ENCODE measurements at places on chromosomes 16 and 17.

DNA sequence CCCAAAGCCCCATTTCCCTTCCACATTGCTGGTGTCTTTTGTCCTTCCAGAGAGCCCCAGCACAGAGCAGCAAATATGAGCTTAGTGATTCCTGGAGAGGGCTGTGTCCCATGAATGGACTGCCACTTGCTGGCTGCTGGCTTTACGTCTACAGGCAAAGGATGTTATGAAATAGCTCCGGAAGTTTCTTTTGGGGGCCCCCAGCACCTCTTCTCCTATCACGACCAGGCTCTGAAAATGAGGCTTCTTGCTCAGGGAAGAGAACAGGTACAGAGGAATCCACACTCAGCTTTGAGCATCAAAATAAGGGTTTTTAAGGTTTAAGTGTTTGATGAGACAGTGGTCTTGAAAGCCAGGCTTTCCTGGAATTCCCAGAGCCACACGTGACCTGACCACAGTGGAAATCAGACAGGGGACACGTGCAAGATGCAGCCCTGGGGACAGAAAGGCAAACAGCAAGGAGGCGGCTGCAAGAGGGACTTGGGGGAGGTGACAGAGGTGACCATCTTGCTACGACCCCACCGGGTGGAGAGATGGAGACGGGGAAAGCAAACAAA lies 58.1 kb downstream of the ZDHHC7 start:
- DNase-seq: no peak

- DNase-seq: no peak
Measured at GRCh38 chr17:70888324-70888723, 719.0 kb downstream of the KCNJ2 start.

GRCh38 chr16:75064403-75065148 lies 52.0 kb downstream of the LDHD start:
- no peak for DNase-seq

DNA sequence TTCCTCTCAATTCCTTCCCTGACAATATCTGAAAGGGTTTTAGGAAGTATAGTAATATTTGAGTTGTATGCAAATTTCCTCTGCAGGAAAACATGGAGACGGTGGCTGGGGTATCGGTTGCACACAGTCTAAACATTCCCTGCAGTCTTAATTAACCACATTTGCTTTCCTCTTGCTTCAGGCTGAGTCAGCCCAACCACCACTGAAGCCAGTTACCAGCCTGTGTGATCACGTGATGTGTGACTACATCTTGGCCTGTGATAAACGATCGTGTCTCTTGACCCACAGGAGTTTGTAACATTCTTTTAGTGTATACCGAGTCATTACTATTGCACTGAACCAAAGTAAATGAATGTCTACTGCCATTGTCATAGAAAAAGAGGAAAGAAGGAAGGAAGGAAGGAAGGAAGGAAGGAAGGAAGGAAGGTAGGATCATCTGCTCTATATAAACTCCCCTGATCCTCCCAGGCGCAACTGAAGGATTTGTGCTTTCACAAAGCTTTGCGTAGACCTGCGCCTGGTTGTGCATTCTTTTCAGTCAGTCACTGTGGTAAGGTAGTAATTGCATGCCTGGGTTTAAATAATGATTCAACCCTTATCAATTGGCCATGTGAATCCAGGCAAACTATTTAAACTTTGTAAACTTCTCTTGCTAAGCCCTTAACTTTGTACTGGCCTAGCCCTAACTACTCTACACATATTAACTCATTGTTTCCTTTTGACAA lies 280.6 kb upstream of the SALL1 start:
- peak; percentile 21 for DNase-seq

DNA sequence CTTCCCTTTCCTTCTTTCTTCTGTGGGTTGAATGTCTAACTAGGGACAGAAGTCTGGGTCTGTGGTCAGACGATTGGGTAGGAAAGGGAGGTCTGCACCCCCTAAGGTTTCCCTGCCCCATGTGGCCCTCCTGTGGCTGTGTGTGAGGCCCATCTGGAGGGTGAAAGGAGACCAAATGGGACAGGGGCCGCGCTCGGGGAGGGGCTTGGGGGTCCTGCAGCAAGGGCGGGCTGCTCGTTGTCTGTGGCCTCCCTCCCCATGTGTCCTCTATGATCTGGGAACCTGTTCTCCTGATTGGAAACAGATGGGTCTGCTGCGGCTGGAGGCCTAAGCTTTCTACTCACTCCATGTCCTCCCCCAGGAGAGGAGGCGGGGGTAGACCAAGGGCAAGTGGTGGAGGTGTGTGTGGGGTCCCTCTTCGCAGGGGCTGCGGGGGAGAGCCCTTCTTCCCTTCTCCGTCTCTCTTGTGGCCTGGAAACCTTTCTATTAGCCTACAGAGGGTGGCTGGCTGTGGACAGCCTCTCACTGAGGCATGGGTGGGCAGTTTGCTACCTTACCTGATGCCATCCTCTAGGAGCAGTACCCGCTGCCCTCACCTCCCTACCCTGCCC lies 18.6 kb downstream of the IGFBP4 start:
- no peak for DNase-seq

DNA sequence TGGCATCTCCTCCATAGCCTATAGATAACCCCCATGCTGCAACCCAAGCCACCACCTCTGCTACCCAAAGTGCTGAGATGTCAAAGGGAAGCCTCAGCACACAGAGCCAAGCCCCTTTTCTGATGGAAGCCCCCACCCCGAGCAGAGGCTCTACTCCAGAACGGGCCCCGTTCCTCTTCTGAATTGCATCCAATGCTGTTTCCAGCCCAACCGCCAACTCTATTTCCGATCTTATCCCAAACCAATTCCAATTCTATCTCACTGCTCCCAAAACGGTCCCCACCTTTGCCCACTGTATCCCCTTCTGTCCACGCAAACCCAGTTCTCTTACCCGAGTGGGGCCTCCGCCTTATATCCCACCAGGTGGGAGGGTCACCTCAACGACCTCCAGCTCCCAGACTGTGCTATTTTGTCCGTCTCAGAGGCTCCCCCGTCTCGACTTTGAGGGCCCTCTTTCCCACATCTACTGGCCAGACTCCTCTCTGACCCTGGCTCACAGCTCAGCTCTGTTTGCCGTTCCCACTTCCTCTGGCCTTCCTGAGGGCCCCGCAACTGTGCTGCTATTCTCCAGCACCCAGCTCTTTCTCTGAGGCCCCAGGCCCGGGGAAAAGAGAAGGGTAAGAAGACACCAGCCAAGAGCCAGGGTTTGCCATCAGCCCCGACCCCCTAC lies 487 bp downstream of the SRL start:
- no peak for DNase-seq

- DNase-seq: no peak
Measured at GRCh38 chr16:65415460-65415859, 293.6 kb upstream of the CDH11 start.

GRCh38 chr17:31308372-31309334 lies 5.2 kb downstream of the EVI2B start:
- DNase-seq: no peak

DNA sequence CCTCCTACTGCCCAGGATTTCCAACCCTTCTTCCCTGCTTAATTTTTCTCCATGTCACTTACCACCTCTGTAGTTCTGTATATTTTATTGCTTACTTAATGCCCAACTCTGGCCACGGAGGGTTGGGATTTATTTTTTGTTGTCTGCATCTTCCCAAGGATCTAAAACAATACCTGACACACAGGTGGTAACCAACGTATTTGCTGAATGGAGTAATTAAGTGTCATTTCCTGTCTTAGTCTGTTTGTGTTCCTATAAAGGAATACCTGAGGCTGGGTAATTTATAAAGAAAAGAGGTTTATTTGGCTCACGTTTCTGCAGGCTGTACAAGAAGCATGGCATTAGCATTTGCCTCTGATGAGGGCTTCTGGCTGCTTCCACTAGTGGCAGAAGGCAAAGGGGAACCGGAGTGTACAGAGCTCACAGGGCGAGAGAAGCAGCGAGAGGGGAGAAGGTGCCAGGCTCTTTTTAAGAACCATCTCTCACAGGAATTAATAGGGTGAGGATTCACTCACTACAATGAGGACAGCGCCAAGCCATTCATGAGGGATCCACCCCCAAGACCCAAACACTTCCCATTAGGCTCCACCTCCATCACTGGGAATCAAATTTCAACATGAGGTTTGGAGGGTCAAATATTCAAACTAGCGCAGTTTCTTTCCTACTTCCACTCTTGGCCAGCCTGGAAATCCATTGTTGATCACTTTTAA lies 44.8 kb downstream of the ERN1 start:
- DNase-seq: no peak

DNA sequence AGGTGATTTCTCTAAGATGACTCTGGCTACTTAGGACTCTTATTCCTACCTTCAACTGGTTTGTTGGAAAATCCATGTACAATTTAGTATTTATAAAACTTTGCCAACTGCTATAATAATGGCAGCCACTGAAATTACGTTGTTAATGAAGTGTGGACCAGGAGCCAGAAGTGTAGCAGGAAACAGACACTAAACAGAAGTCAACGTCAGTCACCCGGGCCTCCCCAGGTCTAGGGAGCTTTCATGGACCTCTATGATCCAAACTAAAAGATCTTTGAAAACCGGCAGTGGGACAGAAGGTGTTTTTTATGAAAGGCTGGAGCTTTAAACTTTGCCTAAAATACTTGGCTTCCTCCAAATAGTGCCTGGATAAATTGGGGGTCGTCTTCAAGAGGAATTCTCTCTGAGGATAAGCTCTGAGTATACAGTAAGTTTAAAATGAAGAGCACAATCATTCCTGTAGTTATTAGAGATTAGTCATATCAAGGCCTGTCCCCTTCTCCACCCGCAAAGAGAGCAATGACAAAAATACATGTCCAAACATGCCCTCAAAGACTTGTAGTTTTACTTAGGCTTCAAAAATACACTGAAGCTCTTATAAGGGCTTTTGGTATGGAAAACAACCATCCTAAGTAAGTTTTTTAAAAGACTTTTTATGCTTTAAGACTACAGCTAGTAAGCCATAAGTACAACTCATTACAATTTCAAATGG lies 34.6 kb downstream of the DCUN1D3 start:
- DNase-seq: no peak

DNA sequence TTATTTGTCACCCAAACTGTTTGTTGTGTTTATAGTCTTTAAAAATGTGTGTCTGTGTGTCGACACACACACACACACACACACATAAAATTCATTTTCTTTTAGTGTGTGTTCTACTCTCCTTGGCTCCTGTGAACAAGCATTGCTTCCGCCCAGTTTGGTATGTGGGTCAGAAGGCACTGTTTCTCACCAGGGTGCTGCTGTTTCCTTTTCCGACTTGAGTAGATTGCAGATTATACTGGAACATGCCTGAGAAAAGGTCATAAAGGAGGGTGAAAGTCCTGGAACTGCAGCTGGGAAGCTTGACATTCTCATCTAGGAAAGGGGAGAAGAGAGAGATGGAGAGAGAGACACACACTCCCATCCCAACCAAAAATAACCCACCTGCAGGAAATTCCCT lies 330.3 kb downstream of the BCAS3 start:
- no peak for DNase-seq

GRCh38 chr17:68801335-68802247 lies 153.6 kb downstream of the ABCA8 start:
- DNase-seq: no peak

GRCh38 chr17:68422821-68423220 lies 34.5 kb downstream of the WIPI1 start:
- no peak for DNase-seq

GRCh38 chr16:14337303-14338191 lies 266.4 kb downstream of the MRTFB start:
- peak; percentile 43 for DNase-seq

- peak; percentile 86 for DNase-seq
Measured at GRCh38 chr17:55717898-55718735, 4.5 kb downstream of the TMEM100 start.

- peak; percentile 69 for DNase-seq
Measured at GRCh38 chr17:1999557-2000251, 25.4 kb downstream of the RTN4RL1 start.

DNA sequence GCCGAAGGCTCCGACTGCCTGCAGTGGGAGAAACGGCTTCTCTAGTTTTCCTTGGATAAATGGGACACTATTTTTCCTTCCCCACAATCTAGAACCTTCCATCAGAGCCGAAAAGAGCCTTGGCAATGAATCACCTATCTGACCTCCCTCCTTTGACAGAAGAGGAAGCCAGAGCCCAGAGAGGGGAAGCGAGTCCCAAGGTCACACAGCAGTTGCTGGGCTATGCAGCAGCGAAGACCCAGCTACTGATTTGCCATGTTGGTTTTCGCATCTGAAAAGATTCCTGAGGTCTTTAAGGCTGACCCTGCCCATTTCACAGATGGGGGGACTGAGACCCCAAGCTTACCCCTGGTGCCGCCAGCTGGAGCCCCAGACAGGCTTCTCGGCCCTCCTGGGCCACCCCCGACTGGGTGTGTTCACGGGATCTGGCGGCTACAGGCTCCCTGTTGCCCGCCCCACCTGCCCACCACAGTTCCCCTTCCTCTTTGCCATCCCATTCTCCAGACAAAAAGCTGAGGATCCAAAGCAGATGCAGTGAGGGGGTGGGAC lies 45.9 kb downstream of the RAI1 start:
- DNase-seq: no peak

- DNase-seq: peak; percentile 97
Measured at GRCh38 chr17:57874434-57875289, 24.8 kb upstream of the MRPS23 start.

GRCh38 chr16:80299416-80299815 lies 241.4 kb upstream of the DYNLRB2 start:
- DNase-seq: no peak

GRCh38 chr17:49443862-49444261 lies 29.2 kb upstream of the PHB1 start:
- no peak for DNase-seq

GRCh38 chr16:67544844-67545664 lies 16.4 kb downstream of the RIPOR1 start:
- no peak for DNase-seq

GRCh38 chr16:56282451-56282850 lies 91.2 kb downstream of the GNAO1 start:
- DNase-seq: no peak

GRCh38 chr17:53844491-53845107 lies 21.9 kb downstream of the KIF2B start:
- DNase-seq: no peak

DNA sequence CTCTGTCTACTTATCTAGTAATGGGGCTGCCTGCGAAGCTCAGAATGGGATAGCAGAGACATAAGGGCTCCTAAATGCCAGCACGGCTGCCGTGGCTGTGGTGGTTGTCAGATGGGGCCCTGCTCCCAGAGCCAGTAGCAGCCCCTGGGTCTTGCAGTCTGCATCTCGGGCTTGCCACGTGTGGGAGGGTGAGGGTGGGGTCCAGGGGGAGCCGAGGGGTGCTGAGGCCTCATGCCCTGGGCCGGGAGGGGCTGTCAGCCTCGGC lies 88.8 kb upstream of the GSE1 start:
- no peak for DNase-seq

DNA sequence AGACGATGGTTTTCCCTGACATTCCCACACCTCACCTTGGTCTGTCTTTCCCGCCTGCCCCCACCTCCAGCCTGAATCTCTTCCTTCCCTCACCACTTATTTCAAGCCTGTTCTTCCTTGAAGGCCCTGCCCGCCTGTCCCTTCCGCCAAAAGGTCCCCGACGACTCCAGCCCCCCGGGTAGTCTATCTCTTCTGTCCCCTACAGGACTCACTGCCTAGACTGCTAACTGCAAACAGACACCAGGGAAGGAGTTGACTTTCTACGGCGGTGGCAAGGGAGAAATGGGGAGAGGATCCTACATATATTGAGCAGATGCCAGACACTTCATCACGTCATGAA lies 53.7 kb downstream of the NT5M start:
- DNase-seq: no peak

Measured in femur (tissue), 1 donor.